Mesothelial cell of epicardium (in vitro differentiated cells): ENCODE measurements at places on chromosomes 5 and 9.

DNA sequence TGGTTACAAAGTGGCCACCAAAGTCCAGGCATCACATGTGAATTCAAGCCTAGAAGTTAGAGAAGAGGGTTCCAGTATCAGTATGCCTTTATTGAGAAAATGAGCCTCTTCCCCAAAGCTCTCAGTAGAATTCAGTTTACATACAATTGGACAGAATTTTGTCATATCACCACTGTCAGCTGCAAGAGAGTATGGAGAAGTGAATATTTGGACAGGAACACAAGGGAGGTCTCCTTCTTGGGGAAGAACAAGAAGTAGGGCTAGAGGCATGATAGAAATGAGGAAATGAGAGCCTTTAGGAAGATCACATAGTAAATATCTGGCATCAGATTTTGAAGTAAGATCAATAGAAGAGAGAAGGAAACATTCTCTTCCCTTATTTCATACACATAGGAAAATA lies 27.8 kb upstream of the VLDLR start:
- no peak for DNase-seq

DNA sequence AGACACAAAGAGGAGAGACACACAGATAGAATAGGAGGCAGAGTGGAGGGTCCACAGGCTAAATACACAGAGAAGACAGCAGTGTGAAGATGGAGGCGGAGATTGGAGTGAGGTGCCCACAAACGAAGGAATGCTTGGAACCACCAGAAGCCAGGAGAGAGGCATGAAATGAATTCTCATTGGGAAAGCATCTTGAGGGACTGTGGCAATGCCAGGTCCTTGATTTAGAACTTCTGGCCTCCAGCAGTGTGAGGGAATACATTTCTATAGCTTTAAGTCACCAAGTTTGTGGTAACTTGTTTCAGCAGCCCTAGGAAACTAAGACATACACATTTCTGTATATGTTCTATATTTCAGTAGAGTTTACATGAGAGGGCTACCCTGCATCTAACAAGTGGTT lies 396.6 kb upstream of the ZNF608 start:
- no peak for DNase-seq

DNA sequence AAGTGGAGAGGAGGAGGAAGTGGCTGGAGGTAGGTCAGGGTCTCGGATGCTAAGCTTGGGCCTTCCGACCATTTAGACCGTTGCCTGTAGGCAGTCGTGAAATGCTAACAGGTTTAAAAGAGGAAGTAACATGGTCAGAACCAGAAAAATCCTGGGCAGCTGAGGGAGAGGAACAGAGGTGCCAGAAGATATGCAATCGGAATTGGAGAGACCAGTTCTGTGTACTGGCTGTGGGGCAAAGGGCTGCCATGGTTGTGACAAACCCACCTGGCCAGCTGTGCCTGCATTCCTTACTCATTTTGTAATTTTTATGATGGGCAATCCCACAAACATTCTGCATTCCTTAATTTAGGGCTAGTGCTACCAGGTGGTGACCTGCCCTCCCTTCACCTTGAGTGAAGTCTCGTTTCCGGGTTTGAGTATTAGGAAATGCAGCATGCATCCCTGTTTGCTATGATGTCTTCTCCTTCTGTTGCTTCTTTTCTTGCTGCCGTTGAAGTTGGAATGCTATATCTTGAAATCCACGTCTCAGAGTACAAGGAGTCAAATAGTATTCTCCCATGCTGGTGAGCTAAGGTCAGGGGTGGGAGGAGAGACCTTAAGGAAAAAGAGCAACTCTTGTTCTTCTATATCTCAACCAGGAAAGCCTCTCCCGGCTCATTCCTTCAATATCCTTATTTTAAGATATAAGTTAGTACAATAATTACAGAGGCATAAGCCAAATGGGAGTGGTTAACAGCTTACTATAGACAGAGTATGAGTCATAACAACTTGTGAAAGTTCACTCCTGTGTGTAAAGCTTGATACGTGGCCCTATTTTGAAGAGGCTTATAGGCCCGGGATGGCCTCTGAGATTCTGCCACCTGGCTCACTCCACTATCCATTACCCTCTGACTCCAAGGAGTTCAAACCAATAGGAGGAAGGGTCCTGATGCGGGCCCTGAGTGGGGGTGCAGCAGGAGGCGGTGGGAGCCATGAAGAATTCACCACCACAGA lies 37.0 kb downstream of the B4GALT1 start:
- DNase-seq: no peak

DNA sequence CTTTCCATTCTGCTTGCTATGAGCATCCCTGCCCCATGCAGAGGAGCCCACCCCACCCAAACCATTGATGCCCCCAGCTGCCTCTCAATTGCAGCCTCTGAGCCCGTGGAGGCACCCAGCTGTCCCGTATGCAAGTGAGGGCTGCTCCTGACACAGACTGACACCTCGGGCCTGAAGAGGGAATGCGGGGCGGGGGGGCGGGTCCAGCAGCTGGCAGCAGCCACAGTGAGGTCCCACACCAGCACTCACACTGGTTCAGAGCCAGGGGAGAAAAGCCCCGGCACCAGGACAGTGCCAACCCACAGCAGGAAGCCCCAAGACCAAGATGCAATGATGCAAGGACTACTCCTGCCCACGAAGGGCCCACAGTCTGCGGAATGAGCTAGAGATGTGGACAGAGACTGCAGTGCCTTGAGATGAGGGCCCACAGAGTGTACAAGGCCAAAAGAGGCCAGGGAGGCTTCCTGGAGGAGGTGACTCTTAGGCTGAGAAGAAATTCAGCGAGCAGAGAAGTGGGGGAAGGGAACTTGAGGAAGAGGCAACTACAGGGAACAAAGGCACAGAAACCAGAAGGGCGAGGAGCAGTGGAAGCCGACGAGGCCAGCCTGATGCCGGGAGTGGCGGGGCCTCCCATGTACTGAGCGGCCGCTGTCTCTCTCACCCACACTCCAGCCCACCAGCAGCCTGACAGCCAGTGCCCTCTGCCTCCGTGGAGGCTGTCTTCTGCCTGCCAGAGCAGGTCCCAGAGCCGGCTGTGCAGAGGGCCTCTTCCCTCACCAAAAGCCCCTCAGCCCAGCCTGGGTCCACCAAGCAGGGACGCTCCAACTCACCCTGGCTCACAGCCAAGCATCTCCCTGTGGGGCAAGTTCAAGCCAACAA lies 9.2 kb downstream of the EEIG1 start:
- DNase-seq: no peak

DNA sequence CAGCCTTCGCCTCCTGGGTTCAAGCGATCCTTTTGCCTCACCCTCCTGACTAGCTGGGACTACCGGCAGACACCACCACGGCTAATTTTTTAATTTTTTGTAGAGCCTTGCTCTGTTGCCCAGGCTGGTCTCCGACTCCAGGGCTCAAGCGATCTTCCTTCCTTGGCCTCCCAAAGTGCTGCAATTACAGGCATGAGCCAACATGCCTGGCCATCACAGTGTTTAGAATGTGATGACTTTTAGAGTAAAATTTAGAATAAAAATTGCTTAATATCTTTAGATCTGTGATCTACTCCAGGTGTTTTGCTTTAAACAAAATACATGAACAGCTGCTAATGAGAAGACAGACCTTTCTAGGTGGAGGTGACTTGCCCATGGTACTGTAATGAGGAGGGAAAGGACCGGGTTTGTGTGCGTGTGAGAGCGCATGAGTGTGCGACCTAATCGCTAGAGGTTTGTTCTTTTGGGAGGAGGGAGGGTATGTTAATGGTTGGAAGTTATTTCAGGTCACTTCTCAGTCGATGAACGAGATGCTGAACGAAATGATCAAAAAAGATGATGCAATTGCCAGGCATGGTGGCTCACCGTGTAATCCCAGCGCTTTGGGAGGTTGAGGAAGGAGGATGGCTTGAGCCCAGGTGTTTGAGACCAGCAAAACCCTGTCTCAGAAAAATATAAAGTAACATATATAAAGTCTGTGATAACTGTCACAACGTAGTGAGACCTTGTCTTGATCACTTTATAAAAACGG lies 2.0 kb downstream of the CNOT6 start:
- DNase-seq: no peak

DNA sequence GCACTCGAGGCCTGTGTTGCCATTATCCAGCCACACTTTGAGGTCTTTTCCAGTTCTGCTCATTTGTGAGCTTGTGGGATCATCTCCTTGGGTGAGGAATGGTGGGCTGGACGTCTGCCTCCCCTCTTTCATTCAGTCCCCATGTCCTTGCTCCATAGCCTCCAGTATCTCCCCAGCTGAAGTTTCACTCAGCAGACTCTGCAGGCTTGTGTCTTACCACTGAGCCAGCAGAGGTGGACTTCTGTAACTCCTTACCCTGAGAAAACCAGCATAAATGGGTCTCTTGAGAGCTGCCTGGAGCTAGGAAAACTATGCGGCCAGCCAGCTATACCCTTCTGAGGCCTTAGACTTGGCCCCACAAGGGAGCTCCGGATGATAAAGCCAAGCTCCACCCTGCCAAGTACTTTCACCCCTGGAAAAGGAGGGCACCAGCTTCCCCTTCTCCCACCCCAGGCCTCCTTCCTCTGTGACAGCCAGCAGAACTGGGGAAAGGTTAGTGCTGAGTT lies 12.2 kb downstream of the IRF1 start:
- DNase-seq: no peak

DNA sequence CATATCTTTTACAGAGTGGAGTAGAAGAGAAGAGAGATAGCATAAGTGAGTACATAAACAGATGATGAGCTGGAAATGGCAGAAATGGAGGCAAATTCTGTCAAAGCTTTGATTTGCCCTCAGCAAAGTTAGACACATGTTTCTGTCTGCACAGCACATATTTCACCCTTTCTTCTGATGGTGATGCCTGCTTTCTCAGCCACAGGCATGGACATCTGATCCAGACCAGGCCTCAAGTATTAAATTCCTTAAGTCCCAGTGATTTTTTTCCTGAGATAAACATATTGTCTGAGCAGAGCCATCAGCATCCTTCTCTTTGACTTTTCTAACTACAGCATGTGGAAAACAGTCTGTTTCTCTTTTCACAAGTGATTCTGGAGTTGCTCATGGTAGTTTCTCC lies 409.8 kb downstream of the MAN2A1 start:
- DNase-seq: no peak

DNA sequence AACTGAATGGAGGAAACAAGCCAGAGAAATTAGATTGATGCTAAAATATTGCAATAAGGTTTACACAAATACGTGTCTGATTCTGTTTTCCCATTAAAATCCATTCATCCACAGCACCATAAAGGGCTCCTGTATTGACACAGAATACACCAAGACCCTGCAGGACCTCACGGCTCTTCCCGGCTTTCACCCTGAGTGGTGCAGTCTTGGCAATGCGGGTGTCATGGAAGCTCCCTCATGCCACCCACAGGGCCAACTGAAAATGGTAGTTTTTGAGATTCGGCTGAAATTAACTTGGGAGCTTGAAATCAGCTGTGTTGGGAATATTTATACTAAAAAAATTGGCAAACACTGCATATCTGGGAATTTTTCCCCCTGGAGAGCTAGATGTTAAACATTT lies 17.3 kb upstream of the EXOC3 start:
- no peak for DNase-seq

- no peak for DNase-seq
Observed at GRCh38 chr9:5515261-5515650, 4.9 kb downstream of the PDCD1LG2 start.

- DNase-seq: no peak
Observed at GRCh38 chr9:107862323-107862722, 372.8 kb upstream of the KLF4 start.

GRCh38 chr5:166772770-166773169 lies 1518.7 kb upstream of the WWC1 start:
- no peak for DNase-seq

GRCh38 chr9:133204335-133204992 lies 4.6 kb downstream of the OBP2B start:
- DNase-seq: no peak

GRCh38 chr5:43730832-43731342 lies 127.9 kb downstream of the NNT start:
- DNase-seq: no peak

DNA sequence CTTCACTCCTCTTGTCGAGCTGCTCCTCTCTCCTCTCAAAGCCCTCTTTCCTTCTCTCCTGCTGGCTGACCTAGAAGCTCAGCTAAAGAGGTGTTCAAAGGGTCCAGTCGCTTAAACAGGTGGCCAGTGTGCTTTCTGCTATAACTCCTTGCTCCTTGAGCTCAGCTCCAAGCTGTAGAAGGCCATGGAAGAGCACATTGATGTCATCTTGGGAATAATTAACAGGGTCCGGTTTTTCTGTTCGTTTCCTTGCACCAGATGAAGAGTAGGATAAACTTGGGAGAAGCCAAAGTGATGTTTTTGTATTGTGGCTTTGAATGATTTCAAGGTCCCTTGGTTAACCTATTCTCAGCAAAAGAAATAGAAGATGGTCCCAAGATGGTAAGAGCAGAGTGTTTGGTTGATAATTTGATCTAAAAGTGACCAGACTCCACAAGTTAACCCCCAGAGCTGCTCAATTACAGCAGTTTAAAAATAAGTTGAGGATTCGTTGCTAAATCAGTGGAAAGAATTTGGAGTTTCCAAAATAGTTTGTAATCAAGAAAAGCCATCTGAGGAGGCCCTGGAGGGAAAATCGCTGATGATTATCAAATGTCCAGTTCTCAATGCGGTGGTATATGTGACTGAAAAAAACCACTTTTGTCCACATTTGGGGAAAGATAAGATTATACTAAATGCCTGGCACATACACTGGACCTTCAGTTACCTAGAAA lies 148.1 kb downstream of the DOCK8 start:
- no peak for DNase-seq

GRCh38 chr5:146852089-146852488 lies 26.5 kb downstream of the PPP2R2B start:
- DNase-seq: no peak
